Breast epithelium (tissue), 4 donors: ENCODE measurements at places on chromosomes 12 and 14. TPM values are rescaled to one million over a fixed set of nuclear protein-coding genes. Genes with fewer than 3 reads are reported as not detected.

DNA sequence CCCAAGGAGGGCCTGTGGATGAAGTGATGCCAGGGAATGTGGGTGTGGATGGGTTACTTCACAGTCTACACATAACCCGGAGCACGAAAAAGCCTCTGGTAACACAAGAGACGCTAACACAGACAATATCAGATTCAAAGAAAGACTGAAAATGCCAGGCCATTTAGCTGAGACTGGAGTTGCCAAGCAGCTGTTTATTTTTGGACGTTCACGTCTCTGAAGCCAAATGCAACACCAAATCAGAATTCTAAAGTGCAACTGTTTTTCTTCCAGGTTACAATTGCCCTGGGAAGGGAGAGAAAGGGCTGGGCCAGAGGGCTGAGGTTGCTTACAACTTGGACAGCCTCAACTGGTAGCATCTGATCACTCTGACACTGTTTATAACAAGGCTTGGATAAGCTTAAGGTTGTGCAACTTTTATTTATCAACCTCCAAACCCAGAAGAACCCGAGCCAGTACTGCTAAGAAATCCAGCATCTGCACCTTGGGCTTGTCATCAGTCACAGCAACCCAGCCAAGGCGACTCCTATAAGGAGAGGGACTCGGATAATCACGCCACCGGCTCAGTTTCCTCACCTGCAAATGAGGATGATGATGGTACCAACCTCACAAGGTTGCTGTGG lies 24.8 kb downstream of the NUAK1 start:
- H3K4me3 ChIP-seq = no peak overlapping the region
- no peaks in the 10 kb centered on the region for H3K36me3 ChIP-seq
- DNase-seq = no peak

DNA sequence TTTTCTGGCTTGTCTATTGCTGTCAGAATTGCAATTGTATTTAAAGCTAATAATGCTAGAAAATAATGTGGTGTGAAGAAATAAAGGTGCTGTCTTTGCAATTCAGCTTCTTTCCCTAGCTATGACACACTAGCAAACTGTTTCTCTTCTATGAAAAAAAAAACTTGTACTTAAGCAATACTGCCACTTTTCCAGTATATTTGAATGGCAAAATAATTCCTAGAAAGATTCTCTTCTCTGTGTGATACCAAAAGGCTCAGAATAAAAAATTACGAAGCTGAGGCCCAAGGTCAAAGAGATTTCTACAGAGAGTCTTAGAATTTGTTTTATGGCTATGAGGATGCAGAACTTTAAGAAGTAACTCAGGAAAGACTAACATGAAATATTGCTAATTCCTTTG lies 235.5 kb downstream of the ADAMTS20 start:
- DNase-seq = no peak
- no peaks in the 10 kb centered on the region for H3K36me3 ChIP-seq
- no peak overlapping the region for H3K27ac ChIP-seq
- H3K27me3 ChIP-seq = no peaks in the 10 kb centered on the region

Gene LBHD2
- total RNA-seq = not detected

Gene OR9K2
- total RNA-seq = not detected

Gene FOXG1
- not detected for total RNA-seq

Gene TMTC2
- total RNA-seq = 7.0 TPM

Gene KLRF1
- 0.32 TPM for total RNA-seq

GRCh38 chr14:87175175-87175574 lies 817.8 kb downstream of the GALC start:
- H3K27ac ChIP-seq = no peak overlapping the region
- H3K36me3 ChIP-seq = no peaks in the 10 kb centered on the region
- DNase-seq = no peak
- no peak overlapping the region for H3K4me3 ChIP-seq
- H3K4me1 ChIP-seq = no peaks in the 10 kb centered on the region

DNA sequence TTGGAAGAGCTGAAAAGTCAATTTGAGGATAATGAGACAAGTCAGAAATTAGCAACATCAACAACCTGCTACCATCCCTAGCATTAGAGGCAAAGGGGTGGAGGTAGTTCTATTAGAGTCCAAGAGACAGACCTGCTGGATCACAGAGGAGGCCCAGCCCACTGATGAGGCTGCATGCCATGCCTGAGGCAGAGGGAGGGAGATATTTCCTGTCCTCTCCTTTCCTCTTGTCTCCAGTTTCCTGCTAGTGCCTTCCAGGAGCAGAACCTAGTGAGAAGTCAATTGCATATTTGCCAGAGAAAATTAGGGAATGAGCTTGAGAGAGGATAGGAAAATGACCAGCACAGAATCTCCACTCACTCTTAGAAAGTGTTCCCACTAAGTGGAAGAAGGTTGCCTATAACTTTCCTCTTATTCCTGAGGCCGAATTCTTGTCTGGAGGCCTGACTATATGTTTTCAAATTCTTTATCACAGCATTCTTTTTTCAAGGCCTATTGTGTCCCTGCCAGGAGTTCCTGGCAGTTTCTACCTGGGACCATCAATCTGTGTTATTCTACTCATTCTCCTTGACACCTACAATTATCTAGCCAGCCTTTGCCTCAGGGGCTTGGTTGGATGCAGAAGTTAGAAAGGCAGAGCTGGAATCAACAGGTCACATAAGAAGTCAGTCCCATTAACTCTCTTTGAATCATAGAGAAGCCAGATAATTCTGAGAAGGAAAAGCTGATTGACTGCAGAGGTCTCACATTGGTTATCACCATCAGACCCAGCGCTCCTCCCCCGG lies 121.9 kb downstream of the EMP1 start:
- H3K4me1 ChIP-seq = no peaks in the 10 kb centered on the region
- H3K4me3 ChIP-seq = no peak overlapping the region
- no peaks in the 10 kb centered on the region for H3K27me3 ChIP-seq
- no peaks in the 10 kb centered on the region for H3K36me3 ChIP-seq

DNA sequence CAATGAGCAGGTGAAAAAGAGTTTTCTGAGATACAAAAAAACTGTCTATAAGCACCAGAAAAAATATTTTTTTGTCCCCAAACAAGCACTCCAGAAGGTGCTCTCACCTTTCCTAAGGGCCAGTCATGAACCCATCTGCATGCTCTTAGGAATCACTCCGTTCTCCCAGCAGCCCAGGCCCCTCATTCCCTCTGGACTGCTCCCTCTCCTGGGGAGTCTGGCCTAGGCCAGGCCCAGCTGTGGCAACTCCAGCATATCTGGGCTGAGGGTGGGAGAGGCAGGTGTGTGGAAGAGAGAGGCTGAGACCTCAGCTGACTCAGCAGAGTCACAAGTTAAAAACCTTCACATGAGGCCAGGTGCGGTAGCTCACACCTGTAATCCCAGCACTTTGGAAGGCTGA lies 54.6 kb downstream of the TRAFD1 start:
- no peak overlapping the region for H3K27ac ChIP-seq
- H3K4me3 ChIP-seq = no peak overlapping the region
- peaks cover 13% of the 10 kb centered on the region for H3K36me3 ChIP-seq
- H3K27me3 ChIP-seq = no peaks in the 10 kb centered on the region
- H3K4me1 ChIP-seq = no peaks in the 10 kb centered on the region

DNA sequence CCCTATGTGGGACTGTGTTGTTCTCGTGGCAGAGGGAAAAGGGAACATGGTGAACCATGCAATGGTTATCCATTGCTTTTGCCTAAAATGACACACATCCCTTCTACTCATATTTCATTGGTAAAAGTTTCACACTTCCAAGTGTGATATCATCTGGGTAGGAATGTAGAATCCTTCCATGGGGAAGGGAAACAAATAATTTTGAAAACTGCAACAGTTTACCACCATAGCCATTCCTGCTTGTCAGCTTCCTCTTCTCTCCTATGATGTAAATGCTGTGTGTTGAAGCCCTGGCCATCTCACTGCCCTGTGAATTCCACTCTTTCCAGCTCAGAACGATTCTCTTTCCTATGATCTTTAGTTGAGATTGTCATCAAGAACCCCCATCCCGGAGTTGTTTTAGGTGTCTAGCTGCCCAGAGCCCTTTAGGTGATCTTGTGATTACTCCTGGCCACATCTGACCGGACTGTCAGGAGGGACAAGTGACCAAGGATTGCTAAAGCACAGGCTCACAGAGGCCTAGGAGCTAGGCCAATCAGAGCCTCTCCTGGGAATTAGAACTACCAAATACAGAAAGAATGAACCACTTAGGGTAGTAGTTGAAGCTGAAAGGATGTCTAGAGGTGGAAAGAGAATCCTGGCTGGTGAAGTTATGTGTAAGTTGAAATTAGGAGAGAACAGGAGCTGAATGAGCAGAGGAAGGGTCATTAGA lies 84.6 kb downstream of the VCPKMT start:
- H3K27me3 ChIP-seq = no peaks in the 10 kb centered on the region
- peaks cover 10% of the 10 kb centered on the region for H3K4me1 ChIP-seq
- no peak overlapping the region for H3K4me3 ChIP-seq
- DNase-seq = no peak

DNA sequence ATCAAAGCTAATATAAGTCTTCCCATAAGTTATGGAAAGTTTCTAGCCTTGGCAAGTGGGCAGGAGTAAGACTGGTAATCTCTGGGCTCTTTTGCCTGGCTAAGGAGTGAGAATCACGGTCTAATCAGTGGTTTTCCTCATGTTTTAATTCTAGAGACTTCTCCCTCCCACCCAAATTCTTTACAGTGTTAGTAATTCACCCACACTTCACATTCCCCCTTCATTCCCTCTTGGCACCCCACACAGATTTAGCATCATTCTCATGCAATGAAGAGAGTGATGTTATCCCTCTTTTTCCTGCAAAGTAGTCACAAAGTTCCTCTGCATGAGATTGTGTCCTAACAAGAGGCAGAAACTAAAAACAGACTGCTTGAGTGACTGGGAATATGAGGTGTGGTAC lies 28.6 kb upstream of the CACNA2D4 start:
- H3K4me1 ChIP-seq = no peaks in the 10 kb centered on the region
- H3K4me3 ChIP-seq = no peak overlapping the region
- no peak overlapping the region for H3K27ac ChIP-seq
- no peaks in the 10 kb centered on the region for H3K36me3 ChIP-seq
- no peak for DNase-seq

DNA sequence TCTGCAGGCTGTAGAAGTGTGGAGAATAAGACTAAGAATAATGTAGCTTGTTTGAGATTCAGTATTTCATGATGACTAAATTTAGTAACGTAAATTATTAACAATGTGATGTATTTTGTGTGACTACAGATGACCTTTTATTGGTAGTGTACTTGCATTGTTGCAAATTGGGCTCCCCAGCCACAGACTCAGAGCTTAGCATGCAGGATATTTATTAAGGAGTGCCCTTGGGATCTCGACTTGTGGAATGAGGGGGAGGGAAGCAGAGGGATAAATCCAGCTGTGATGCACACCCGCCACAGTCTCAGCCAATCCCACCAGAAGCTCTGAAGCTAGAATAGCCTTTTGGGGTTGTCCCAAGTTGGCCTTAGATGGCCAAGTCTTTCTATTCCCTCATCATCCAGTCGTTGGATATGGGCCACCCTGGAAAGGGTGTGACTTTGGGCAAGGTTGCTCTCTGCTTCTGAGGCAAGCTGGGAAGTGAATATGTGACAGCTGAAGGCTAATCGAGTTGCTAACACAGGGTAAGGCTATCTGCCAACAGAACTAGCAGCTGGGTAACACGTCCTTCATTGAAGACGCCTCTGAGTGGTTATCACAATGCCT lies 42.1 kb upstream of the USP44 start:
- H3K4me3 ChIP-seq = no peak overlapping the region
- H3K36me3 ChIP-seq = no peaks in the 10 kb centered on the region
- DNase-seq = no peak
- H3K27ac ChIP-seq = no peak overlapping the region

Gene CRIP1
- total RNA-seq = 24.1 TPM

Gene SLC25A21
- total RNA-seq = 1.6 TPM

DNA sequence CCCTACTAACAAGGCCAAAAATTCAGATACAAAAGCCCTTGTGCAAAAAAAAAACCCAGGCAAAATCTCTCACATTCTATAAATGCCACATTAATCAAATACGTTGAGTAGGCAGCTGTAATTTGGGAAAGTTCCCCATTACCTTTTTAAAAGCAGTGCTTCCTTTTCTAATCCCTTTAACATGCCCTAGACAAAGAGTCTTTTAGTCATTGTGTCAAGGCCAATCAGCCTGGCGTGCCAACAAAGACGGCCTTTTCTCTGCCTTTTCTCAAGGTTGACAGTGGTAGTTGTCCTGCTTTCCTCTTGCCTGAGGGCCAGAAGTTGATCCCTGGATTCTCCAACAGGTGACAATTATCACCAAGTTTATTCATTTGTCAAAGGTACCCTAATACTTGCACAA lies 62.5 kb upstream of the METAP2 start:
- peak; percentile 43 for DNase-seq
- H3K4me3 ChIP-seq = no peak overlapping the region
- no peaks in the 10 kb centered on the region for H3K27me3 ChIP-seq
- peak overlapping the region; percentile 66 for H3K27ac ChIP-seq
- H3K4me1 ChIP-seq = no peaks in the 10 kb centered on the region

Gene TTC9
- total RNA-seq = 7.5 TPM

- H3K4me1 ChIP-seq = no peaks in the 10 kb centered on the region
- H3K36me3 ChIP-seq = no peaks in the 10 kb centered on the region
- DNase-seq = no peak
- no peak overlapping the region for H3K4me3 ChIP-seq
Observed at GRCh38 chr12:90827567-90827966, 127.4 kb downstream of the CCER1 start.

DNA sequence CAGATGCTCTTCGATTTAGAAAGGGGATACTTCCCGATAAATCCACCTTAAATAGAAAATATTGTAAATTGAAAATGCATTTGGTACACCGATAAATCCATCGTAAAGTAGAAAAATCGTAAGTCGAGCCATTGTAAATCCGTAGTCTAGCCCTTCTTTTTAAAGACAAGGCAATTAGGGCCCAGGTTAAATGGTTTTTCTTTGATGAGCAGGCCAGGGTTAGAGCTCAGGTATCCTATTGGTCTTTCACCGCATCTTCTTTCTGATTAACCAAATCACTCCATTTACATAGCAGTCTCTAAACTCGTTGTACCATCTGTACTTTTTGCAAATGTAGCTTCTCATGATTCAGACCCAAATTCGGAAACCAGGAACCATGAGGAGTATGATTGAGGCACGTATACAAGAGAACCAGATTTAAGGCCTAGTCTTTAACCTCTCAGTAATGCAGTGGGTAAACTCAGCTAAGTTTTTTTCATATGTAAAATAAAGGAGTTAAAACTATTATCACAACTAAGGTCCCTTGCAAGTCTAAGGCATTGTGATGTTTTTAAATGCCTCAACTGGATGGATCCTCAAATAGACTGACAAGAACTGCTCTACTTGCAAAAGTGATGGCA lies 2.2 kb upstream of the YAF2 start:
- no peaks in the 10 kb centered on the region for H3K27me3 ChIP-seq
- DNase-seq = no peak
- H3K4me1 ChIP-seq = peaks cover 6% of the 10 kb centered on the region
- no peaks in the 10 kb centered on the region for H3K36me3 ChIP-seq
- H3K27ac ChIP-seq = no peak overlapping the region
